Cardiac fibroblast (primary cell): ENCODE measurements at places on chromosomes 7 and 10.

DNA sequence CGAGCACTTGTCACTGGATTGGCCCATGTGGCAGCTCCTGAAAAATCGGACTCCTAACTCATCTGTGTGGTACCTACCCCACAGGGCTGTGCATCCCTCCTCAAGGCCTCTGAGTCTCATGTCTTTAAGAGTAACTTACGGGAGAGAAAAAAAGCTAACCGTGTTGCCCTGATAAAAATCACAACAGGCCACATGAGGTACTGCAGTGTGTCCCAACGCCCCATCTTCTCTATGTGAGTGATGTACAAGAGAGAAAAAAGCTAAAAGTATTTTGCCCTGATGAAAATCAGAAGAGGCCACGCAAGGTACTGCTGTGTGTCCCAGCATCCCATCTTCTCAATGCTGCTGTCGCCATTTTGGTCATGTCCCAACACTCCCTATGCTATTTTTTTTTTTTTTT is 41.2 kb upstream of the ADRB1 start:
- no peak for DNase-seq

DNA sequence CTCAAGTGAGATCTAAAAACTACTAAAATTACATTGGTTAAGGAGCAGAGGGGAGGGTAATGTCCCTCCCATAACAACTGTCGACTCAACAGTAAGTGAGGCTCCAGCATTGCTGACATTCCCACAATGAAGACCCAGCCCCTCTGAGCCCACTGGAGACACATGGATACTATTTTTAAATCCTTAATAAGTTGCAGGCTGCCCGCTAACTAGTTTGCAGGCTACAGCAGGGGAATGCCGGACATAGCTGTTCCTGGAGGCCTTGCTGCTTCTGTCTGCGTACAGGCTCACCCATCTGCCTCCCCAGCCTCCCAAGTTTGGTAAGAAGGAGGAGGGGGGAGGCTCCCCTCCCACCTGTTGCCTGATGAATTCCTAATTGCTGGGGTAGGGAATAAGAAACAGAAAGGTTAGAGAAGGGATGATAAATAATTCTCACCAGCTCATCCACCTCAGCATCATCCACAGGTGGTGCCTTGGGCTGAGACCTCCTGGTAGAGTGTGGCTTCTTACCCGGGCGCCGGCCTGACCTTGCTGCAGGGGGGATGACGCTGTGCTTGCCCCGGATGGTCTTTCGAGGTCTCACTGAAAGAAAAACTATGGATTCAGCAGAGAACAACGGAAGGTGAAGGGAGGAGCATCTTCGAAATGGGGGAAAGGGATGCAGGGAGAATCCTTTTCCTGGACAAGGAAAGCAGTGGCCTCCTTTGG is 10.1 kb downstream of the FZD9 start:
- no peak for DNase-seq

DNA sequence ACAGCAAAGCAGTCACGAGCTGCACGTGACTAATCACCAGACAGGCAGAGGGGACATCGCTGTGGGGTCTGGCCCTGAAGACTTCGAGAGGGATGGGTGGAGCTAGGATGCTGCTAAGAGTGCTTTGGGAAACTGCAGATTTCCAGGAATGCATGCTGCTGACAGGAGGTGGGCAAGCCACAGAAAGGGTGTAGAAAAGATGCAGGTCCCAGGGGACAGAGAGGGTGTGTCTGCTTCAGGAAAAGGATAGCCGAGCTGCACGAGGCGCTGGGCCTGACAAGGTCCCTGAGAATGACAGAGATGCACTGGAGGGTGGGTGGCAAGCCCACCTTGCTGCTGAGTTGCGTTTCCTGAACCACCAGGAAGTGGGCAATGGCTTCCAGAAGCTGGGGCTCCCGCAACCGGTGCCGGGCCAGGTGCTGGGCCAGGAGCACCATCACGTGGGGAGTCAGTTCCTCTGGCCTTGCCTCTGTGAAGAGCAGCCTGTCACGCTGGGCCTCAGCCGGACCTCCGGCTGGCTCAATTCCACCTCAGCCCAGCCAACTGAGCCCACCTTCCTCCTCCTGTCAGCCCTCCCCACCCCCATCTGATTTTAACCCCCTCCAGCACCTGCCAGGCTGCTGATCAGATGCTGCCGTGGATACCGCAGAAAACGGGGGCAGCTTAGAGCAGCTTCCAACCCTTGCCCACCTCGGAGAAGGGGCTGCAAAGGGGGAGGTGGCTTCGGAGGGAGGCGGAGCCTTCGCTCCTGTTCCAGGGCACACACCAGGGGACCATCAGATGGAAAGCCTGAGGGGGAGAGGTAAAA is 2.2 kb downstream of the FASTK start:
- DNase-seq, result peak; percentile 57

- DNase-seq, result peak; percentile 52
Measured at GRCh38 chr7:40763319-40764287, 628.8 kb downstream of the SUGCT start.

GRCh38 chr10:83991986-83992753 is 147.1 kb upstream of the GHITM start:
- DNase-seq, result peak; percentile 7

- DNase-seq, result no peak
Measured at GRCh38 chr7:98651760-98652159, 34.7 kb downstream of the NPTX2 start.

DNA sequence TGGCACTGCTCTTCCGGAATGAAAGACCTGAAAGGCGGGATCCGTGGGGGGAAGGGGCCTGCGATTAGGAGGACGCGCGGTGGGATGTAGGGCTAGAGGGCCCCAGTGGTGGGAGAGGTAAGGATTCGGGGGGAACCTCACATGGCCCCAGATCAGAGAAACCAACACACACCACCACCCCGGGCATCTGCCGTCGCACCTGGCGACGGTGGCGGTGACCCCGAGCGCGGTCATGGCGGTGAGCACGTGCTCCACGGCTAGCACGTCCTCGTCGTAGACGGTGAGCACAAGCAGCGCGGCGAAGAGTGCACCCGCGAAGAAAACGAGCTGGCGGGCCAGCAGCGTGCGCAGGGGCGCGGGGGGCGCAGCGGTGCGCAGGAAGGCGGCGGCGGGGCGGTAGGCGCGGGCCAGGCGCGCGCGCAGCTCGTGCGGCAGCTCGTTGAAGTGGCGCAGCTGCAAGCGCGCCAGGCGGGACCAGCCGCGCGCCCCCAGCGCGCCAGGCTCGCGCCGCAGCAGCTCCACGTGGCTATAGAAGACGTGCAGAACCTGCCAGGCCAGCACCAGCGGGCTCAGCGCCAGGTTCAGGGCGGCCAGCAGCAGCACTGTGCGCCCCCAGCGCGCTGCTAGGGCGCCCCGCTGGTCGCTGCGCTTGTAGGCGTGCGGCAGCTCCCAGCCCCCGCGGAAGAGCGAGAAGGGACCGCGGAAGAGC is 5.7 kb downstream of the ATG9B start:
- DNase-seq, result no peak

GRCh38 chr7:84372712-84373111 is 178.1 kb upstream of the SEMA3A start:
- peak; percentile 64 for DNase-seq

GRCh38 chr10:88004451-88004850 is 141.0 kb downstream of the PTEN start:
- peak; percentile 72 for DNase-seq

DNA sequence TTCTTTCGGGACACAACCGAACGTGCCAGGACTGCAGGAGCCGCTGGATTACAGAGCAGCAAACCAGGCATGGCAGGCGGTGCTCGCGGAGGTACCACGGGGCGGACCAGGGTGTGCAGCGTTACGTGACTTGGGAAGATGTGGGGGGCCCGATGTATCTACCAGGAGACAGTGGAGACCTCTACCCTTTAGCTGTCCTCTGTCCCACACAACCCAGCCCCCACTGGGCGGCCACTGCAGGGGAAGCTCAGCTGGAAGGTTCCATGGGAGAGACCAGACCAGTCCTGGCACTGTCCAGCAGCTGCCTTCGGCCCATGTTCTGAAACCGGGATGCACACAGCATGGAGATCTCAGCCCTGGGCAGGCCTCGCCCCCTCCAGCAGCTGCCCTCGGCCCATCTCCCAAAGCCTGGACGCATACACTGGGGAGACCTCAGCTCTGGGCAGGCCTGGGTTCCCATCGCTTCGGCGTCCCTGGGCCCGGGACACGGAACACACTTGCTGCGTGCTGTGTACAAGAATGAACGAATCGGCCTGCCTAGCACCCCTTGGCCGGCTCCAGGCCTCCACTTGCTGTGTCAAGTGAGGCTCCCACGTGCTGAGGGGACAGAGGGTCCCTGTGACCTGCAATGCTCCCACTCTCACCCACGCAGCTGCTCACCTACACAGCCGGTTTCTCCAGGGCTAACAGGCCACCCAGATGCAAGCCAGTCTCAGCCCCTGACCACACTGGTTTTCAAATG is 177.4 kb downstream of the ELFN1 start:
- DNase-seq, result no peak

DNA sequence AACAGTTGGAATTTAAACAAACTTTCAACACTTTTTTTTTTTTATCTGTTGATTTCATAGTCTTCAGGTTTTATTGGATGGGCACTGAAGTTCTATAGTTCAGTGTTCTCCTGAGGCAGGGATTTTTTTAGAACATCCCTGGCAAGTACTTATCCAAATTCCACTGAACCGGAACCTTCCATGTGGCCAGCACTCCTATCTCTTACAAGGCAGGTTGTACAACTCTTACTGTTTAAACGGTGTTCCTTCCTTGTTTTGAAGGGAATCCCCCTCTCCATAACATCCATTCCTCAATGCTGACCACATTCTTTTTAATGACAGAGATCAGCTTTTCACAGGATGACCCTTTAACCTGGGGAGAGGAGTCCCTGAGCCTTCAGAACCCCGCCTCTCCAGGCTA is 238.9 kb upstream of the CTBP2 start:
- no peak for DNase-seq

- DNase-seq, result no peak
Measured at GRCh38 chr7:146831875-146832274, 715.3 kb downstream of the CNTNAP2 start.

DNA sequence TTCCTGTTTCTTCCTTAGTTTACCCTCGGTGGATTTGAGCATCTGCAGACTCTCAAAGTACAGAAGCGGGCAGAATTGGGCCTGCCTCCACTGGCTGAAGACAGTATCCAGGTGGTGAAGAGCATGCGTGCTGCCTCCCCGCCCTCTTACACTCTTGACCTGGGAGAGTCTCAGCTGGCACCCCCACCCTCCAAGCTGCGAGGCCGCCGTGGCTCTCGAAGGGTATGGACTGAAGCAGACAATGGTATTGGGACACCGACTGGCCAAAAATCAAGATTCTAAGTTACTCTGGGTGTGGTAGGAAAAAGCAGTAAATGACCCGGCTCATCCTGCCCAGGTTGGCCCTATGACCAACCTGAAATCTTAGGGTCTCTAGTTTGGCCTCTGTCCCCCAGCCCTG is 22.2 kb downstream of the STRIP2 start:
- DNase-seq, result no peak

DNA sequence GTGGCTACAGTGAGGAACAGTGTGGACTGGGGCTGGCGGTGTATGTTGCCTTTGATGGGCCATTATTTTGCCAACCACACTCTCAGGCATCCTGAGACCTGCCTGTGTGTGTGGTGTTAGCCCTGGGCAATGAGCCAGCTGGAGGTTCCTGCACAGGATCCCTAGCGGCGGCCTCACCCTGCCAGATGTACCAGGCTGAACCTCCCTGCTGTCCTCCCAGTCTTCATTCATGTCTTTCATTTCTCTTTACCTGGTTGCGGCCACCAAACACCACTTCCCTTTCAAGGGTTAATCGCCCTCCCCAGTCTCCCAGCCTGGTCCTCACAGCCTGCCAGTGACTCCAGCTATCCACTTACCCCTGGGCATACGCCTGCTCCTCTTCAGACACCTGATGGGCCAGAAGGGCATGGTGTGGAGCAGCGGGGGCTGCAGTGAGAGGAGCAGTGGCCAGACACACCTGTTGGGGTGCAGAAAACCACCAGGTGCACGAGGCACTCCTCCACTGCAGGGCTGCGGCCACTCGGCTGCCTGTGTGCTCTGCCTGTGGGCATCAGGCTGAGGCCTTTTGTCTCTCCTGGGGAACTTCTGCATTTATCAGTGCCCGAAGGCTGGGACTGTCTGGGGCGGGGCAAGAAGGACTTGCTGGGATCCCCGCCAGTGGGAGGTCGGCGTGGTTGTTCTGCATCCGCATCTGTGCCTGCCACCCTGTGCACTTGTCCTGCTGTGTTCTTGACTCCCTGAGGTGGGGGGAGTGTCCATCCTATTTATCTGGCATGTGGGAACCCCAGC is 111.6 kb downstream of the ARHGAP22 start:
- DNase-seq, result no peak

DNA sequence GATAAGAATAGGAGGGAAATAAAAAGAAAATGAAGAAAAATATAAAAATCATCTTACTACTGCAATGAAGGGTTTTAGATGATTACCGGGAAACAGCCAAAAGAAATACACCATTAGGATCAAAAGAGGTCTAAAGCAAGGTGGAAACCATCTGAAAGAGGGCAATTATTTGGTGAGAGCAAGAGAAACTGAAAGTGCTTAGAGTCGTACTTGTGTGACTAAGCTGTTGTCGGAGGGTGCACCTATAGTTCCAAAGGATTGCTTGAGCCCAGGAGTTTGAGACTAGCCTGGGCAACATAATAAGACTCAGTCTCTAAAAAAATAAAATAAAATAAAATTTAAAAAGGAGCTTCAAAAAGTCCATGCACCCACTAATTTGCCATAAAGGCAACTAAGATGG is 169.5 kb downstream of the DKK1 start:
- DNase-seq, result no peak

- no peak for DNase-seq
Measured at GRCh38 chr7:119708891-119709290, 564.1 kb upstream of the KCND2 start.

DNA sequence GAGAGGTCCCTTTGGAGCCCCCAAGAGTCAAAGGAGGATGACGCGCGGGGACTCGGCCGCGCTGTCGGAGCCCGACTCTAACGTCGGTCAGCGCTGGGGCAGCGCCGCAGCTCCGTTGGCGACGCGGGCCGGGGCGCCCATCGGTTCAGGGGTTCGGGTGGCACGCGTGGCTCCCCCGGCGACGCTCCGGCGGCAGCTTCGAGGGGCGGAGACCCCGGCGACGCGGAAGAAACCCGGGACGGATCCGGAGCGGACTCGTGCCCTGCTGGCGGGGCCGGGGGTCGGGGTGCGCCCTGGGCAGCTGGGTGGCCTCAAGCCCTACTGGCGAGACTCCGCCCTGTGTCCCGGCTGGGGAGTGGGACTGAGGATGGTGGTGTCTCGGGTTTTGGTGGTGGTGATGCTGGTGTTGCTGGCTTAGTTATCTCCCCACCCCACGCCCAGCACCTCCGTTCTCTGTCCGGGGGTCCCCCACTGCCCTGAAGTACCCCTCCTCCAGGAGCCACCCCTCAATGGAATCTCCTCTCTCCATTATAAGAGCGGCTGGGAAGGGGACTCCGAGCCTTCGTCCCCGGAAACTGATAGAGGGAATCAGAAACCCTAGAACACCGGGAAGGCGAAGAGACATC is at the start of gene NAT16:
TSS of gene NAT16 (minus strand) at position 164 of the 626 bp plus-strand sequence. CDS start 5,486 bp downstream, outside the sequence.
- DNase-seq, result no peak

DNA sequence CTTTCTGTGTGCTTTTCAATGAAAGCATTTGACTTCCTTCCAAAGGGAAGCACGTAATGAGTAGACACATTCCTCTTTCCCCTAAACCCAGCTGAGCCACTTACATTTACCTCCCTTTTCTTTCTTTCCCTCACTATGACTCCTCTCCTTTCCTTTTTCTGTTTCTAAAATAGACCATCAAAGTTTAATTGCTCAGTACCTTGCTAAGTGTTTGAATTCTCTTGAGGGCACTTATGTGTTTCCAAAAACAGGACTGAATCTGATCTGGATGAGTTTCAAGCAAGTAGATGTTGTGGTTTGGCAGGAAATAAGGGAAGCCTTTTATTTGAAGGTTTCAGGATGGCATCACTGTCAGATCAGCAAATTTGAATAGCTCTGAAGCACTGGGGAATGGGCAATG is 396.2 kb downstream of the REEP3 start:
- no peak for DNase-seq
